HFFc6 (cell line): ENCODE measurements at places on chromosomes 7 and 10.

GRCh38 chr7:34835901-34836600 is 178.0 kb downstream of the NPSR1 start:
- no peak for DNase-seq

GRCh38 chr7:44063547-44063893 is 1.8 kb downstream of the PGAM2 start:
- no peak for DNase-seq

DNA sequence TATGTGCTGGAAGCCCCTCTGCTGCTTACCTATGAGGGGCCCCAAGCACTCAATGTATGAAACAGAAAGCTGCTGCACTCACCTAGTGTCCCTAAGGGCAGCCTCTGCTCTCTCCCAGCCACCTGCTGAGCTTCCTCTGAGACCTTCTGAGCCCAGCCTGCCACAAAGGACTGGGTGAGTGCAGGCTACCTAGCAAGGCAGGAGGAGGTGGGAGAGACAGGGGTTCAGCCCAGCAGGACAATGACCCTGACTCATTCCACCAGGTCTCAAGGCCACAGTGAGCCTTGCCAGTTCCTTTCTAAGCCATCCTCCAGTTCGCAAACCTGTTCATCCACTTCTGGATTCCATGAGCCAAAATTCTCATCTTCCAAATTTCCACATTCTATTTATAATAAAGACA is 16.3 kb downstream of the VOPP1 start:
- DNase-seq: no peak

DNA sequence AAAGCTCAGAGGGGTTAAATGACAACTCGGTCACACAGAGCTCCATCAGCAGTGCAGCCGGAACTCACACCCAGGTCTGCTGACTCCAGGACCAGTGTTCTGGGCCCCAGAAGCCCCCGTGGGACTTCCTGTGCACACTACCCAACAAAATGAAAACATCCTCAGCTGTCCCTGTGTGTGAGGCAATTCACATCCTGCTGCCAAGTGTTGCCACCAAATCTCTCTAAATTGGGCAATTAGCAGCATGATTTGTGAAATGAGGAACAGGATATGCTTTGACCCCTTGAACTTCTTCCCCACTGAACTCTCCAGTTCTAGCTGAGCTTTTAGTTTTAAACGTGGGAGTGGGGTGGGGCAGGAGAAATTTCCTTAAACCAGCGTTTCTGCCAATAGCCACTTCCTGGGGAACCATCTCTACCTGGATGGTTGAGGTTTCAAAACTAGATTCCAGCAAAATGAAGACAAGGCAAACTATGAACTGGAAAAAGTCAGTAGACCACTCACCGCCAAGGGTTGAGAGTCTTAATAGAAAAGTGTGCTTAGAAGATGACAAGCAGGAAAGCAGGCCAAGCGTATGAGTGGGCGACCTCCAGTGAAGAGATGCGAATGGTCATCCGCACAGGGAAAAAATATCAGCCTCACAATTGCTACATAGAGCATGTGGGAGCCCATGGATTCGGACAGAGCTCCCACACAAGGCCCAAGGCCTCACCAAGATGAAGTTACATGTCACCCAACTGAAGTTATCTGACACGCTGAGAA is 51.9 kb upstream of the CHST15 start:
- DNase-seq: no peak

GRCh38 chr7:126026421-126027088 is 1096.9 kb upstream of the POT1 start:
- DNase-seq: no peak

DNA sequence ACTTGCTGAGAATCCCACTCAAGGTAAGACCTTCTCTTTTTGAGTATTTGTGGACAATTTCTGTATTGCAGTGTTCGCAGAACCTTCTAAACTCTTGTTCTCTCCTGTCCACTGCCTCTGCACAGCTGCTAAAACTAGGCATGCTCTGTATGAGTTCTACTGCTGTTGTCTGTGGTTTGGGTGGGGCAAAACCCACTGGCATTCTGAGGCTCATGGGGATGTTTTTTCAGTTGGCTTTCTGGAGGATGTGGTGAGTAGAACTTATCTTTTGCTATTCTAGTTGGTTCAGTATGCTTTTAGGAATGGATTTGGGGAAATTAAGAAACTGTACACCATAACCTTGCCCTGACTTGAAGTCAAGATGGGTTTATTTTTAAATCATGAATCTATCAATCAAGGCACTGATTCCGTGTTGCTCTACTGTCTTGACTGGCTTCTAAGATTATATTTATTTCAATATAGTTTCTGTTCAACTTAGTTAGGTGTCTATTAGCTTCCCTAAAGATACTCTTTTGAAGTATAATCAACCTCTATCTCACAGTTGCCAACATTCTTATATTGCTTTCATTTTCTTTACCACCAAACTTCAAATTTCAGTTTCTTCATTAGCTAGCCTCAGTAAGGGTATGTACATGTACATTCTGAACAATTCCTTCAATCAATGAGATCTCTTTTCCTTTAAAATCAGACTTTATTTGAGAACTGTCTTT is 25.0 kb upstream of the C1GALT1 start:
- peak; percentile 79 for DNase-seq

GRCh38 chr10:25498645-25499044 is 323.8 kb downstream of the GPR158 start:
- DNase-seq: no peak

DNA sequence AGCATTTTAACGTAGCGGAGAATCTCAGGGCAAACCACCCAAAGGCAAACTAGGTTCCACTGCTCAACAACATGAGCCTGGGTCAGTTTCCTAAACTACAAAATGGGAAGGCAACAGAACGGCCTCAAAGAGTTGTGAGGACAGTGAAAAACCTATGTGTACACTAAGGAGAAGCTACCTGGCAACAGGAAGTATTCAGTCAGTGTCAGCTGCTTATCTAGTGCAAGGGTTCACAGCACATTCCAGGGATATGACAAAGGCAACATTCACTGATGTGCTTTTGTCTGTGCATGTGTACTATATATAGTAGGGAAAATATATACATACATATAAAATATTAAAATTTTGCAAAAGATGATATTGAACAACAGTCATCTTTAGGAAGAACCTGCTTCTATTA is 17.2 kb downstream of the NUDCD3 start:
- DNase-seq: peak; percentile 30

GRCh38 chr7:68929781-68930261 is 668.5 kb upstream of the AUTS2 start:
- no peak for DNase-seq

- no peak for DNase-seq
Observed at GRCh38 chr10:125162120-125162931, 2.0 kb upstream of the CTBP2 start.

DNA sequence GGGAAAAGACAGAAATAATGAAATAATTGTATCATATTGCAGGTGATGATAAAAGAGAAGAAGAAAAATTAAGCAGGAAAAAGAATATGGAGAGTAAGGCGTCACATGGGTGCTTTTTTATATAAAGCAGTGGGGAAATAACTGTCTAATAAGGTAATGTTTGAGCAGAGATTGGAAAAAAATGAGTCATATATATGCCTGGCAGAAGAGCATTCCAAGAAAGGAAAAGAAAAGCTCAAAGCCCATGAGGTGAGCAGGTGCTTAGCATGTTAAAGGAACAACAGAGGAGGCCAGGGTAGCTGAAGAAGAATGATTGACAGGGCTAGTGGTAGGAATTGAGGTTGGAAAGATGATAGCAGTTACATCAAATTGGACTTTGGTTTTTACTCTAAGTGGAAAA is 739.5 kb downstream of the SORCS1 start:
- DNase-seq: peak; percentile 37

GRCh38 chr10:67539312-67539711 is 156.7 kb downstream of the CTNNA3 start:
- DNase-seq: no peak

- DNase-seq: no peak
Observed at GRCh38 chr7:43735802-43736603, 6.7 kb upstream of the COA1 start.

DNA sequence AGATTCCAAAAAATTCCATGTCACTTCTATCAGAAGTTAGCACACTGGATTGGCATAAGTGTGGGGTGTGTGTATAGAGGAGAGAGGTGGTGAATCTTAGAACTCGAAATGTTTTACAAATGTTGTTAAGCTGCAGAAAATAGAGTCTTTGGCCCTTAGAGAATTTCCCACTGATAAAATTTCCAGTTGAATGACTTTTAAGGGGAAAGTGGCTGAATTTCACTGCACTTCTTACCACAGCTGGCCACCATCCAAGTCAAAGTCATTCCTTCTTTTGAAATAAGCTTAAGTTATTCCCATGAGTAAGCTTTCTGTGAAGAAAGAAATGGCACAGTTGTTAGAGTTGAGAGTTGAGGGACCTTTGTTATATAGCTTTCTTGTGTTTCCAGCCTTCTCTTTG is 13.9 kb downstream of the VCL start:
- DNase-seq: peak; percentile 78

GRCh38 chr10:131043039-131043691 is 268.4 kb downstream of the TCERG1L start:
- DNase-seq: no peak

GRCh38 chr7:36408589-36408988 is 18.9 kb downstream of the ANLN start:
- DNase-seq: no peak

- peak; percentile 12 for DNase-seq
Observed at GRCh38 chr7:7799138-7799537, 80.7 kb upstream of the RPA3 start.

DNA sequence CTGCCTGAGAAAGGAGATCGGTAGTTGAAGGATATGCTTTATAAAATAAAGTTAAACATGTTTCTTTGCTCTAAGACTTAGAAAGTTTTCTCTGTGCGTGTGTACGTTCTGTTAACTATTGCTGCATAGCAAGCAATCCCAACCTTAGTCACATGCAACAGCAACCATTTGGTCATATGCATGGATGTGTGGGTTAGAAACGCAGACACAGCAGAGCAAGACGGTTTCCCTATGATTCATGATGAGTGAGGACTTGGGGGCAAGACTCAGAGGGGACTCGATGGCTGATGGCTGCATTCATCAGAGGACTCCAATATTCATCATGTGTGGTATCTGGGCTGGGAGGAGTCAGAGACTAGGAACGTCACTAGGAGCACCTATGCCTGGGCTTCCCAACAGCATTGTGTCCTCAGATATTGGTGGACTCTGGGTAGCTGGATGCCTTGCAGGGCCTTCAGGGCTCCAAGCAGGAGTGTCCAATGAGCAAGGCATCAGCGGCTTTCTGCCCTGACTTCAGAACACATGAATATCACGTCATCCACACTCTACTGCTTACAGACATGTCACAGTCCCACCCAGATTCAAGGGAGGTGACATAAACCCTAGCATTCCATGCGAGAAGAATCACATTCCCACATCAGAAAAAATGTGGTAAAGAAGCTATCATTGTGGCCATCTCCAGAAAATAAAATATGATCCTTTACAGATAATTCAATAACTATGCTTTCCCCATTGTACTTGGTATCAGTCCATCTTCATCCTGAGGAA is 731.2 kb downstream of the TNS3 start:
- peak; percentile 66 for DNase-seq

DNA sequence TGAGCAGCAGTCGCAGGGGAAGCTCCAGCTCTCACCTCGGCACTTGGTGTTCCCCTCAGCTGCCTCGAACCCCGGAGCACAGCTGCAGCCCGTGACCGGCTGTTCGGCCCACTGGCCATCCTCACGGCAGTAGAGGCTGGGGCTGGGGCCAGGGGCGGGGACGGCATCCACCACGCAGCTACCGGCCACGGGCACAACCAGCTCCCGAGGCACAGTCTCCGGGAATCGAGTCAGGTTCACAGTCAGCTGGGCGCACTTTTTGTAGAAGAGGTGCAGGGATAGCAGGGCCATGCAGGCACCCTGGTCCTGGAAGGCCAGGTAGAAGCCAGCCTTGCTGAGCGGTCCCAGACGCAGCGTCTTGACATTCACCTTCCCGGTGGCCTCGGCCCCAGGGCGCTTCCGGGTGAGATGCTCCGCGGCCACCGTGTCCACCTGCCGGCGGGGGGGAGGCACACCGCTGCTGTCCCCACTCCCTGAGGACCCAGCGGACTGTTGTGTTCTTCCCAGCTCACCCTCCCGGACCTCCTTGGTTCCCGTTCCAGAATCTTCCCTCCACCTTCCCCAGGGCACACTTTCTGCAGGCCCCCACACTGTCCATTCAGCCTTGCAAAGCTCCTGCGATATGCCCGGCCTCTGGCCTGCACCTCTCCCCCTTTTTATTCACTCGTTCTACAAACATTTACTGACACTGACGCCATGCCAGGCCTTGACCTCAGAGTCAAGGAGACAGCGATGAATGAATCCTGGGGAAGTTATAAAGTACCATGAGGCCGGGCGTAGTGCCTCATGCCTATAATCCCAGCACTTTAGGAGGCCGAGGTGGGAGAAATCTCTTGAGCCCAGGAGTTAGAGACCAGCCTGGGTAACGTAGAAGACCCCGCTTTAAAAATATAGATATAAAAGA is 4.8 kb downstream of the EPHB4 start:
- DNase-seq: no peak

DNA sequence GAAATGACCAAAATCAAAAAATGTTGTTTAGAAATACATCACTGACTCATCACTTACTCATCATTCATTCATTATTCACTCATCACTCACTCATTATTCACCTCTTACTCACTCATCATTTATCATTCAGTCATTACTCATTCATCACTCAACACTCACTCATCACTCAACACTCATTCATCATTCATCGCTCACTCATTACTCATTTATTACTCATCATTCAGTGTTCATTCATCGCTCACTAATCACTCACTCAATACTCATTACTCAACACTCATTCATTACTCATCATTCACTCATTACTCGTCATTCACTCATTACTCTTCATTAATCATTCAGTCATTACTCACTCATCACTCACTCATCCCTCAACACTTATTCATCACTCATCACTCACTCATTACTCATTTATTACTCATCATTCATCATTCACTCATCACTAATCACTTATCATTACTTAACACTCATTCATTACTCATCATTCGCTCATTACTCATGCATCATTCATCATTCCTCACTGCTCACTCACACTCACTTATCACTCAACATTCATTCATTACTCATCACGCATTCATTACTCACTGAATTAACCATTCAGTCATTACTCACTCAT is 238.5 kb downstream of the ADARB2 start:
- DNase-seq: no peak
